ENCODE measurements at places on chromosomes 4 and X. TPM values are rescaled to one million over a fixed set of nuclear protein-coding genes. Genes with fewer than 3 reads are reported as not detected.
A peak's percentile ranks its signal among the peaks of the same experiment; 100 is the strongest.

DNA sequence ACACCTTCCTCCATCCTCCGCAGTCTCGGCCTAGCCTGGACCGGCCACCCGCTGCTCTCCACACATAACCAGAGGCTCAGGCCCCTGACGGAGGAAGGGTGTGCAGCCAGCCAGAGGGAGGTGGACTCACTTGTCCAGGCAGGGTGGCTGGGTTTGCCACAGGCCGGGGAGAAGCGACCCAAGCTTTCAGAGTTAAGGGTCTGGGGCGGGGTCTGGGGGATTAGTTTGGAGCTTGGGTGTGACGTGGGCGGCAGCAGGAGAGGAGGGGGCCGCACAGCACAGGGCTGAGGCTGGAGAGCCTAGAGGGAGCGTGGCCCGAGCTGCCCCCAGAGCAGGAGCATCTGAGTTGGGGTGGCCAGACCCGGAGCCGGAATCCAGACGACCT is 22.4 kb upstream of the CPLX1 start:
- no peaks in the 10 kb centered on the region for H3K36me3 ChIP-seq
- no peak overlapping the region for H3K4me3 ChIP-seq
- H3K27me3 ChIP-seq, result no peaks in the 10 kb centered on the region
- no peak overlapping the region for H3K27ac ChIP-seq
- DNase-seq, result no peak

The PDGFRA gene
- total RNA-seq, result 104 TPM

The AR gene
- total RNA-seq, result 4.3 TPM

DNA sequence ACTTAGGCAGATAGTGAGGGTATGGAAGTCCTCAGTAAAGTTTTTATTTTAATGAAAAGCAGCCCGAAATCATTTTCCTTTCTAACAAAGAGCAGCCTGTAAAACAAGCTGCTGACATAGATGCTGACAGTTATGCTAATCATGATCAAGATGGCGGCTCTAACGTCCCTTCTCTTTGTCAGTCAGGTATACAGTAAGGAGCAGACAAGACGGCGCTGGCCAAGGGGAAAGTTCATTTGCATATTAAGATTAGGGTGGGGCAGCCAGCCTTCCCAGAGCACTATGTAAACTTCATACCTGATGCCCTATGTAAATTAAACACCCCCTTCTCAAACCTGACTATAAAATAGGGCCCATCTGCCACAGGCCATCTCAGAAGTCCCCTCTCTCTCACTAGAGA is 76.9 kb downstream of the MAGEB10 start:
- no peak overlapping the region for H3K27ac ChIP-seq
- no peaks in the 10 kb centered on the region for H3K4me1 ChIP-seq
- DNase-seq, result no peak
- H3K4me3 ChIP-seq, result no peak overlapping the region

DNA sequence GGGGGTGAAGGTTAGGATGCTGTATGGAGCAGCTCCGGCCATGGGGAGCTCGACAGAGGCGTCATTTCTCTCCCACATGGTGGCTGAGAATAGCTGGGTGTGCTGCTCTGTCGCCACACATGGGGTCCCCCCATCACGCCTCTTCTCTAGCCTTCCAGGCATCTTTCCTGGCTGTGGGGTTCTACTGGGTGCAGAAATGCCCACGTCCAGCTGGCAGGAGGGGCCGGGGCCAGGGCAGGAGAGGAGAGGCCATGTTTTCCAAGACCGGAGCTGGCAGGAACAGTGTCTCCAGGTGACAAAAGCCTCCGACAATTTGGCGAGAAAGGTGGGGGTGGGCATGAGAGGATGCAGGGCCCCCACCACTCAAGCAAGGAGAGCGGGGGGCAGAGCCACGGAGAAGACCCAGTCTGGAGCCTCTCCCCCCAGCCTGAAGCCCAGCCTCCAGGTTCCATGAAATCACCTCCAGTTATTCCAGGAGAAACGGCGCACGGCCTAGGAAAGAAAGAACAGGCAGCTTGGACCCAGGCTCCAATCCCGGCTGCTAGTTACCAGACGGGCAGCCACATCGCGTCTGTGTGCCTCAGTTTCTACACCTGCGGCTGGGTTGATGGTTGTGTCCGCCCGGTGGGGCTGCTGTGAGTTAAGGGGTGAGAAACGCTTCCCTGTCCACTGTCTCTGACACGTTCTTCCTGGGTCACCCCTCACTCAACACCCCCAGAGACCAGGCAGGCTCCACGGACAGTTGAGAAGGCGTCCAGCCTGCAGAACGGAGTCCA is 27.4 kb upstream of the SPON2 start:
- H3K36me3 ChIP-seq, result no peaks in the 10 kb centered on the region
- peaks cover 10% of the 10 kb centered on the region for H3K27me3 ChIP-seq
- H3K4me1 ChIP-seq, result peaks cover 53% of the 10 kb centered on the region
- H3K27ac ChIP-seq, result no peak overlapping the region
- no peak overlapping the region for H3K4me3 ChIP-seq

GRCh38 chr4:93827272-93827947 is 1.1 kb upstream of the ATOH1 start:
- no peak for DNase-seq
- H3K27me3 ChIP-seq, result peaks cover 77% of the 10 kb centered on the region
- no peak overlapping the region for H3K27ac ChIP-seq
- no peak overlapping the region for H3K4me3 ChIP-seq
- no peaks in the 10 kb centered on the region for H3K36me3 ChIP-seq

The SLC4A4 gene
- 17.0 TPM for total RNA-seq

DNA sequence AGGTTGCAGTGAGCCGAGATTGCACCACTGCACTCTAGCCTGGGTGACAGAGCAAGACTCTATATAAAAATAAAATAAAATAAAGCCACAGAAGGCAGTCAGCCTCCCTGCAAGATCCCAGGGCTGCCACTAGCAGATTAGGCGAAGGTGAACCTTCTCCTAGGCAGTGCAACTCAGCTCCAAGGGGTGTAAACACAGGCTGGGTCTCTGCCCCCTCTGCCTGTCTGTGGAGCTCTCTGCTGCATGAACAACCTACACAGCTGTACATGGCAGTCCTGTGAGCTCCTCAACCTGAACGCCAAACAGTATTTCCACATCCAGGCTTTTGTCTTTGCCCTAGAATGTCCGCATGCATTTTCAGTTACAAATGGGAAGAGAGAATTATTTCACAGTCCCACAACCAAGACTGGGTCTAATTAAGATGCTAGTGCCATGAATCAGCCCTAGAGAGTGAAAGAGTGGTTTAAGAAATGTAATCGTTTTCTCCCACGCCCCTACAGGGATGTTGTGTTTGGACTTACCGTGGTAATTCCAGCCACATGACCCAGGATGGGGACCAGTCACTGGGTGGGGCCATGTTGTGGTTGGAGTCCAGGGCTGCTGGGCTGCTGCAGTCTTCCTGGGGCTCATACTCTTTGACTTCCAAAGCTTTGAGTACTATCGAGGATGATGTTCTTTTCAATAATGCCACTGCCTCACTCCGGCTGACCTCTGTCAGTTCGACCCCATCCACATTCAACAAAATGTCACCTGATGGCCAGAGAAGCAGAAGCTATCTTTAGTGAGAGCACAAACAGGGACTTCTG is 99.0 kb downstream of the FIP1L1 start:
- H3K4me3 ChIP-seq, result no peak overlapping the region
- no peak for DNase-seq
- H3K27me3 ChIP-seq, result no peaks in the 10 kb centered on the region
- H3K27ac ChIP-seq, result no peak overlapping the region

GRCh38 chr4:62676962-62677361 is 1476.8 kb downstream of the ADGRL3 start:
- H3K27me3 ChIP-seq, result no peaks in the 10 kb centered on the region
- H3K27ac ChIP-seq, result no peak overlapping the region

GRCh38 chr4:123555807-123556273 is 159.2 kb downstream of the SPRY1 start:
- no peak overlapping the region for H3K4me3 ChIP-seq
- no peak for DNase-seq
- H3K27me3 ChIP-seq, result no peaks in the 10 kb centered on the region
- peak overlapping the region; percentile 73 for H3K27ac ChIP-seq

The CFP gene
- total RNA-seq, result 7.6 TPM

GRCh38 chr4:86280246-86280645 is 79.6 kb downstream of the MAPK10 start:
- no peaks in the 10 kb centered on the region for H3K27me3 ChIP-seq
- no peak overlapping the region for H3K4me3 ChIP-seq
- no peak for DNase-seq

The AKAP14 gene
- not detected for total RNA-seq

GRCh38 chr4:109820563-109820962 is 5.0 kb downstream of the GAR1 start:
- H3K4me3 ChIP-seq, result no peak overlapping the region
- H3K4me1 ChIP-seq, result peaks cover 12% of the 10 kb centered on the region
- H3K27me3 ChIP-seq, result no peaks in the 10 kb centered on the region
- H3K27ac ChIP-seq, result no peak overlapping the region

The SMARCA1 gene
- 26.1 TPM for total RNA-seq

GRCh38 chr4:113094802-113095201 is 45.3 kb downstream of the ANK2 start:
- H3K36me3 ChIP-seq, result no peaks in the 10 kb centered on the region
- H3K27ac ChIP-seq, result no peak overlapping the region
- H3K4me3 ChIP-seq, result no peak overlapping the region

The ACSL4 gene
- 93.9 TPM for total RNA-seq

The ATP8A1 gene
- total RNA-seq, result 37.2 TPM

The BANK1 gene
- total RNA-seq, result 11.1 TPM

The RRH gene
- 0.24 TPM for total RNA-seq

DNA sequence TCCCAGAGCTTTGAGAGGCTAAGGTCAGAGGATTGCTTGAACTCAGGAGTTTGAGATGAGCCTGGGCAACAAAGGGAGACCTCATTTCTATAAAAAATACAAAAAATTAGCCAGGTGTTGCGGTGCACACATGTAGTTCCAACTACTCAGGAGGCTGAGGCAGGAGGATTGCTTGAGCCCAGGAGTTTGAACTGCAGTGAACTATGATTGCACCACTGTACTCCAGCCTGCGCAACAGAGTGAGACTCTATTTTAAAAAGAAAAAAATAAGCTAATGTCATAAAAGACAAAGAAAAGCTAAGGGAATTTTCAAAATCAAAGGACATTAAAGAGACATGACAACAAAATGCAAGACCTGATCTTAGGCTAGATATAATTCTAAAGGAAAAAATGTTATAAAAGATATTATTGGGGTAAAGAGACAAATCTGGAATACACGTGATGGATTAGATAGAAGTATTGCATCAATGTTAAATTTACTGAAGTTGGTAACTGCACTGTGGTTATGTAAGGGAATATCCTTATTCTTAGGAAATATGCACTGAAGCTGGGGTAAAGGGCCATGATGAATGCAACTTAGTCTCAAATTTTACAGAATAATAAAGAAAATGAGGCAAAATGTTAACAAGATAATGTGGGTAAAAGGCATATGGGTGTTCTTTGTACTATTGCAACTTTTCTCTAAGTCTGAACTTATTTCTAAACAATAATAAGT is 75.2 kb downstream of the SPRY1 start:
- DNase-seq, result no peak
- no peaks in the 10 kb centered on the region for H3K36me3 ChIP-seq
- no peak overlapping the region for H3K27ac ChIP-seq

GRCh38 chr4:7959078-7959477 is 19.4 kb upstream of the AFAP1 start:
- no peak for DNase-seq
- no peak overlapping the region for H3K27ac ChIP-seq
- no peak overlapping the region for H3K4me3 ChIP-seq

GRCh38 chr4:132123870-132124623 is 1025.0 kb upstream of the PCDH10 start:
- DNase-seq, result no peak
- H3K4me3 ChIP-seq, result no peak overlapping the region
- no peaks in the 10 kb centered on the region for H3K36me3 ChIP-seq
- no peak overlapping the region for H3K27ac ChIP-seq

GRCh38 chrX:72026341-72027023 is 105.2 kb downstream of the RTL5 start:
- H3K4me1 ChIP-seq, result peaks cover 9% of the 10 kb centered on the region
- no peak overlapping the region for H3K27ac ChIP-seq

The CDKL2 gene
- 12.5 TPM for total RNA-seq

GRCh38 chr4:24265989-24266388 is 318.4 kb downstream of the DHX15 start:
- H3K4me1 ChIP-seq, result no peaks in the 10 kb centered on the region
- no peak overlapping the region for H3K4me3 ChIP-seq
- no peaks in the 10 kb centered on the region for H3K36me3 ChIP-seq
- no peak overlapping the region for H3K27ac ChIP-seq

DNA sequence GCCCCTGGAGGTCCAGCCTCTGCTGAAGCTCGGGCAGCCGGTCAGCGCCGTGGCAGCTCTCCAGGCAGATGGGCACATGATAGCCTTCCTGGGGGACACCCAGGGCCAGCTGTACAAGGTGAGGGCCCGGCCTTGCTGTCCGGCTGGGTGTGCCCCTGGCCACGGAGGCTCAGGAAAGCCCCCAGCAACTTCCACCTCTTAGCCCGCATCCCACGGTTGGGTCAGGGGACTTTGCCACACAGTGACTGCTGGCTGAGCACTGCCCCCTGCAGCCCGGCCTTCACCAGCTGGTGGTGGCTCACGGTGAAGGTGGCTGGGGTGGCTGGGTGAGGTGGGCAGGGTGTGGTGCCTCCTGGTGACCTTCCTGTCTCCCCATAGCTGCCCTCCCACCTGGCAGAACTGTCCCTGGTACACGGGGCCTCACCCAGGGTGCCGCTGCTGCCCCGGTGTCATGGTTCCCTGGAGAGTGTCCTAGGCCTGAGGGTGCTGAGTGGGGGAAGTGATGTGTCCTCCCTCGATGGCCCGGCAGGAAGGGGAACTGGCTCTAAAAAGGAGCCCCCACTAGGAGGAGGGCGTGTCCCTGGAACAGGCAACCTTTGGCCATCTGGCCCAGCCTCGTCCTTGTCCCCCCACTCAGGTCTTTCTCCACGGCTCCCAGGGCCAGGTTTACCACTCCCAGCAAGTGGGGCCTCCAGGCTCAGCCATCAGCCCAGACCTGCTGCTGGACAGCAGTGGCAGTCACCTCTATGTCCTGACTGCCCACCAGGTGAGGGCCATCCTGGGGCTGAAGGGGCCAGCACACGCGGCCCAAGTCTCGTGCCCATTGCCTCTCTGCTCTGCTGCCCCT is 4.5 kb downstream of the PLXNB3 start:
- DNase-seq, result no peak
- H3K4me1 ChIP-seq, result no peaks in the 10 kb centered on the region
- H3K27me3 ChIP-seq, result no peaks in the 10 kb centered on the region
- H3K4me3 ChIP-seq, result no peak overlapping the region
- H3K27ac ChIP-seq, result no peak overlapping the region
- no peaks in the 10 kb centered on the region for H3K36me3 ChIP-seq

The LNX1 gene
- total RNA-seq, result 2.5 TPM

The UGDH gene
- 62.8 TPM for total RNA-seq
